Activated naive CD8-positive, alpha-beta T cell treated with anti-CD3 and anti-CD28 coated beads, Interleukin-2, amount 10 ng/mL, durations not matched to agents 7 days and 5 days (primary cell): ENCODE measurements at places on chromosomes 5 and 9. TPM values are rescaled to one million over a fixed set of nuclear protein-coding genes. Genes with fewer than 3 reads are reported as not detected.

Gene IL5
- not detected for total RNA-seq

Gene SNCAIP
- total RNA-seq: not detected

Gene PANK3
- 51.3 TPM for total RNA-seq

Gene TRPM3
- not detected for total RNA-seq

Gene TEX48
- not detected for total RNA-seq

Gene C9
- total RNA-seq: not detected

Gene IL3
- not detected for total RNA-seq

DNA sequence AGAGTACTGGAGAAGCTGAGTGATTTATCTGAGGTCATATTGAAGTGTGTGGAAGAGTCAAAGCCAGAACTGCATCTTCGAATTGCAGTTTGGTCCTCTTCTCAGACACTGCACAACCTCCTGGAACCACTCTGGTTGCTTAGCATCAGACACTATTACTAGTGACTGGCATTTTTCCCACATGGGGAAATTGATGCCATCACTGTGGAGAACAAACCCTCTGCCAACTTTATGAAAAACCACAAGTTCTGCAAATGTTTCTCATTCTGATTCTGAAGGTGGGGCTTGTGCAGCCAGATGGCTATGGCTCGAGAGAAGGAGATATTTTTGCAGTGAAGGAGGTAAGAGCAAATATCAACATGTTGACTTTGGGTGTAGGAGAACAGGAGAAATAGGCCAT is 67.2 kb downstream of the KCTD16 start:
- no peak for DNase-seq

DNA sequence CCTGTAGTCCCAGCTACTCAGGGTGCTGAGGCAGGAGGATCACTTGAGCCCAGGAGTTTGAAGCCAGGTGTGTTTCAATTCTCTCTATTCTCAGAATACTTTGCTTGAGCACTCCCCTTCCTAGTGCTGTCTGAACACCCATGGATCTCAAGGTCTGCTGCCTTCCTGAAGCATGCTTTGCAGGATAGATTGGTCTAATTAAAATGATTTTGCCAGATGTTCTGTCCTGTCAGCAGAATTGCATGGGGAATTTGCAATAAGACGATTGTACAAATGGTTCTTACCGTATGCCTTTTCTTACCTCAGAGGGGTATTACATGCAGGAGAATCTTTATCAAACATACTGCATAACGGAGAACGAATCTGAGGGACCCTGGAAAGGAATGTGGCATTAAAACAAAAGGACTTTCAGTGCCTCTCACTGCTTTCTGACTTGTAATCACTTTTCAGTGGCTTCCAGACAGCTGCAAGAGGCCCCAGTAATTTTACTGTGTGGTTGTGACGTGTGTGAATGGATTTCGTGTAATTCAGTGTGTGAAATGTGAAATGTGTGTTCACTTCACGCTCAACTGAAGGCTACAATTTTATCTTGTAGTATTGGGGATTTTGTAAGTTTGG is 587.2 kb upstream of the SEMA6A start:
- DNase-seq: no peak
